Activated CD4-positive, alpha-beta memory T cell treated with anti-CD3 and anti-CD28 coated beads, Interleukin-2, amount 10 ng/mL, durations not matched to agents 7 days and 5 days (primary cell): ENCODE measurements at places on chromosomes 2 and 18. TPM values are rescaled to one million over a fixed set of nuclear protein-coding genes. Genes with fewer than 3 reads are reported as not detected.

Gene LAMA1
- total RNA-seq, result not detected

DNA sequence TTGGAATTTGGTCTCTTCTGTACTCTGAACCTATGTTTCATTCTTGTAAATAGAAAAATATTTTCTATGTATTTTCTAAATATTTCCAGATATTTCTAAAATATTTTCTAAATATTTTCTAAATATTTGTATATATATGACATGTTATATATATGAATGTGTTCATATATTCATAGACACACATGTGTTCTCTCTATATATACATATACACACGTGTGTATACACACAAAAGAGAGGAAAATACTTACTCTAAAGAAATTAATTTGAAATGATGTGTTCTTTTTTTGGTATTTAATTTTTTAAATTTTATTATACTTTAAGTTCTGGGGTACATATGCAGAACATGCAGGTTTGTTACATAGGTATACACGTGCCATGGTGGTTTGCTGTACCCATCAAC, 589.6 kb downstream of the LRRTM4 start:
- DNase-seq, result no peak
- H3K4me3 ChIP-seq, result no peak overlapping the region
- no peaks in the 10 kb centered on the region for H3K36me3 ChIP-seq
- H3K4me1 ChIP-seq, result no peaks in the 10 kb centered on the region
- no peak overlapping the region for H3K27ac ChIP-seq

- DNase-seq, result no peak
- H3K36me3 ChIP-seq, result no peaks in the 10 kb centered on the region
- no peak overlapping the region for H3K27ac ChIP-seq
These were observed 187.8 kb upstream of the COL3A1 start for GRCh38 chr2:188786368-188786841.

DNA sequence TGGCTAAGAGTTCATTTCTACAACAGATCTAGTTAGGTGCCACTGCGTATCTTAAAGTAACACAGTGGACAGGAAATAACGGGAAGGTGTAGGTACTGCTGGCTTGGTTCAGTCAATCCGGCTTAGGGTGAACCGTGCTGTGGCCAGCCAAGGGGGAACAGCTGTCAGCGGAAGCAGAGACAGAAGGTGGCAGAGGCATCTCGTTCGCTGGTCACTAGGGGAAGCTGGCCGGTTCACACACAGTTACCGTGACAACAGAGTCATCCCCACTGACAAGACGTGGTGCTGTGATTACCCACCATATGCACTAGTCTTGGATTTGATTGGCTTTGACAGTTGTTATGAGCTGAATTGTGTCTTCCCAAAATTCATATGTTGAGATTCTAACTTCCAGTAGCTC, 58.8 kb upstream of the HDAC4 start:
- DNase-seq, result no peak
- no peaks in the 10 kb centered on the region for H3K36me3 ChIP-seq
- H3K27me3 ChIP-seq, result peaks cover 8% of the 10 kb centered on the region
- no peak overlapping the region for H3K4me3 ChIP-seq
- H3K27ac ChIP-seq, result no peak overlapping the region

Gene RNMT
- 43.7 TPM for total RNA-seq

- H3K27me3 ChIP-seq, result peaks cover 8% of the 10 kb centered on the region
- H3K27ac ChIP-seq, result no peak overlapping the region
- DNase-seq, result no peak
- H3K4me1 ChIP-seq, result no peaks in the 10 kb centered on the region
- H3K4me3 ChIP-seq, result no peak overlapping the region
- no peaks in the 10 kb centered on the region for H3K36me3 ChIP-seq
These were observed 46.1 kb upstream of the TBC1D8 start for GRCh38 chr2:101197215-101197745.

- H3K4me1 ChIP-seq, result peaks cover 4% of the 10 kb centered on the region
- DNase-seq, result no peak
- no peak overlapping the region for H3K4me3 ChIP-seq
- H3K36me3 ChIP-seq, result no peaks in the 10 kb centered on the region
- H3K27ac ChIP-seq, result no peak overlapping the region
These were observed 45.3 kb upstream of the TANC1 start for GRCh38 chr2:158923180-158923594.

GRCh38 chr2:223418131-223418530, 184.0 kb downstream of the SCG2 start:
- no peak overlapping the region for H3K27ac ChIP-seq
- no peaks in the 10 kb centered on the region for H3K36me3 ChIP-seq
- no peaks in the 10 kb centered on the region for H3K4me1 ChIP-seq
- no peaks in the 10 kb centered on the region for H3K27me3 ChIP-seq
- DNase-seq, result no peak

Gene GPR17
- not detected for total RNA-seq

DNA sequence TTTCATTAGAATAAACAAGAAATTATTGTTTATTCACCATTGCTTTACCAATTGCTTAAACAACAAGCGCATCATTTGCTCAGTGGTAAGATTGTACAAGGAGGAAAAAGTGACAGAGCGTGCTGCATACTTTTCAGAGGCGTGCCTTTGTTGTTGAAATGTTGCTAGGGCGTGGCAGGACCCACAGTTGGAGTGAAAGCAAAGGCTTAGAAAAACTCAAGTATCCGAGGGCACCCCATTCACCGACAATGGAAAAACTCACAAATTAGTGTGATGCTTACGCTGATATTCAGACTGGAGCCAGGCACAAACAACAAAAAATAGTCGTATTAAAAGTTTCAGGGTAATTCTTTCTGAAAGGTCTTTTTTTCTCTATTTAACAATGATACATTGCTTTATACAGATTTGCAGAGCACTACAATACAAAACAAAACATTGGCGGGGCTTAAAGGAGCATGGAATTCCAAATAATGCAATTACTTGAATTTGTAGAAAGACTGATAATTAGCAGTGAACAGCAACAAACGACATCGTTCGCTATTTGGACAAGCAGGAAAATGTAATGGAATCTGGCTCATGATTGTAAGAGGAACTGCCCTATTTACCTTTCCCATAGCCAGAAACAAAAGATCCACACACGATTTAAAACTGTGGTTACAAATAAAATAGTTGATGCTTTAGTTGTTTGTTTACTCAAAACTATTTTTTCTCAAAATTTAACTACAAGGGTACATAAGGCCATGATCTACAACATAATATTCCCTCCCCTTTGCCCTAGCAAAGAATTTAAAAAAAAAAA, 37.8 kb upstream of the RTTN start:
- H3K27me3 ChIP-seq, result peaks cover 28% of the 10 kb centered on the region
- H3K27ac ChIP-seq, result no peak overlapping the region
- no peak overlapping the region for H3K4me3 ChIP-seq
- H3K36me3 ChIP-seq, result no peaks in the 10 kb centered on the region
